Femur (tissue), 1 donor: ENCODE measurements at places on chromosomes 1 and 21.

- no peak for DNase-seq
Observed at GRCh38 chr1:94056171-94056570, 64.8 kb downstream of the ABCA4 start.

GRCh38 chr1:164769486-164770130, 210.6 kb downstream of the PBX1 start:
- DNase-seq: no peak

GRCh38 chr1:96533820-96534219, 187.8 kb upstream of the PTBP2 start:
- no peak for DNase-seq

DNA sequence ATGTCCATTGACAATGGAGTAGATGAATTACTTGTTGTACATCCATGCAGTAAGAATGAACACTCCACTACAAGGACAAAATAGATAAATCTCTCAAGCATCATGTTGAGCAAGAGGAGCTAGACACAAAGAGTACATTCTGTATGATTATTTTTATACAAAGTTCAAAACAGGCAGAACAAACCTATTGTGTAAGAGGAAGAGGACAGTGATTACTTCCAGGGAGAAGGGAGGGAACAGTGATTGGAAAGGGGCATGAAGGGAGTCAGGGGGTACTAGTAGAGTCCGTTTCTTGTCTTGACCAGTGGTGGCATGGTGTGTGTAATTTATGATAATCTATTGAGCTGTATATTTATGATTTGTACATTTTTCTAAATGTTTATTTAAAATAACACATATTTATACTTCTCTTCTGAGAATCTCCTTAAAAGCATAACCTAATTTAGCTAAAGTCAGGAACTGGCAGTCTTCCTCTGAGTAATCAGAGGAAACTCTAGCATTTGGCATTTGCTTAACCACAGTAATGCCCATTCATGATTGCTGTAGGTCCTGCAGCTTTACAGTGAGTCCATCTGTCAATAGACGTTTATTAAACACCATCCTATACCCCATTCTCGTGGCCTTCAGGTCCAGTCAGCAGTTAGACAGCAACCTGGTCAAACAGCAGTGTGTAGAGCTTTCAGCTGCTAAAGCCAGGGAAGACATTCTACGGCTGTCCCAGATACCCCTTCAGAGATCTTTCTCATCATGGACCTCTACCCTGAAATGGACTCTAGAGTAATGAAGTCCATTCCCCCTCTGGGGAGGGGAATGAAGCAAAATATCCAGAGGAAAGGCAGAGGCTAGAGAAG, 114.1 kb upstream of the GALNT2 start:
- no peak for DNase-seq

DNA sequence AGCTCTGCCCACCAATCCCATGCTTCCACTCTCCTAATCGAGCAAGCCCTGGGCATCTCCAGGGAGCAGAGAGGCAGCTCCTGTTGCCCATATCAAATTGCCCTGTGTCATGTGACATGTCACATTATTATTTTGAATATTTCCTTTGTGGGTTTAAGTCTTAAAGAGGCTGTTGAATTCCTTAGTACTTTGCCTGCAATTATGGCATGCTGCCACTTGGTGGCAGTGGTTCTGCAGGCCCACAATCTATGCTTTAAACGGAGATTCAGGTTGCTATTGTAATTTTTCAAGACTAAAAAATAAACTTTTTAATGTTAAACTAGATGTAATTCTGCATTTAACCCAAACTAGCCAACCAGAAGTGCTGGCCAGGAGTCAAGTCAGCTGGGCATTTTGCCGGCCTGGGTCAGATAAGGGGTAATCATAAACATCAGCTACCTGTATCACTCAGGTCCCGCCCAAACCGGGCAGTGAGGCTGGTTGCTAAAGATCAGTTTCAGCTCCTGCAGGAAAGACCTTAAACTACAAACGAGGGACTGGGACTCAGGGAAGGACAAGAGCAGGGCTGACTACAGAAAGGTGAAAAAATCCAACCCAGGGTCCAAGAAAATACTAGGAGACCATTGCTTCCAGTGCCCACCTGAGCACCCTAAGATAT, 37.3 kb upstream of the ARHGEF16 start:
- no peak for DNase-seq

DNA sequence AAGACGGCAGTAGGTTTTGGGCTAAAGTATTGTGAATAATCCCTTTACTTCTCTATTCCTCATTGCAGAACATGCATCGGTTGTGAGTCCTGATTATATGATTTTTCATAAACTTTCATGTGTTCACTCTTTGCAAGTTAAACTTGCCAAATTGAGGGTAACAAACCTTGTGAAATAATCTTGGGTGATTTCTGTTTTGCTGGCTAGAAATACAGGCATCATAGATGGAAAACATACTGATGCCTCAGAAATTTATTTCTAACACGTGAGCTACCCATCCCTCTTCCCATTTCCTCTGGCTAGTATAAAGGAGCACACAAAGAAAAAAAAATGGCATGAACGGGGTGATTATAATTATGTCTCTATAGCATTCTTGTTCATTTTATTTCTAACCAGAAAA, 39.6 kb downstream of the RGS5 start:
- DNase-seq: no peak

DNA sequence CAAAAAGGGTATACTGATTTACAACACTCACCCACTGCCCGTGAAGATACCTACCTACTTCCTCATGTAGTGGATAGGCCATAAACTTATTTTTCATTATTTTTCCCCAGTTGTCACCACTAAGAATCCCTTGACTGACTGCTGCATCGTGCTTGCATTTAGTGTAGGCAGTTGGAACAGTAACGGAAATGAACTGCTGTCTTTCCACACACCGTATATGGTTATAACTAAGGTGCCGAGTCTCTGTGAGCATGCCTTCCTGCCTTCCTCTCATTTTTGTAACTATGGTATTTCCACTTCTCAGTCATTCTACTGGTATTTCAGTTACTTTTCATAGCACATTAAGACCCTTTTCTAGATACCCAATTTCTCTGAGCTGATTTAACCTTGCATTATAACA, 36.4 kb downstream of the SLC35F3 start:
- no peak for DNase-seq

DNA sequence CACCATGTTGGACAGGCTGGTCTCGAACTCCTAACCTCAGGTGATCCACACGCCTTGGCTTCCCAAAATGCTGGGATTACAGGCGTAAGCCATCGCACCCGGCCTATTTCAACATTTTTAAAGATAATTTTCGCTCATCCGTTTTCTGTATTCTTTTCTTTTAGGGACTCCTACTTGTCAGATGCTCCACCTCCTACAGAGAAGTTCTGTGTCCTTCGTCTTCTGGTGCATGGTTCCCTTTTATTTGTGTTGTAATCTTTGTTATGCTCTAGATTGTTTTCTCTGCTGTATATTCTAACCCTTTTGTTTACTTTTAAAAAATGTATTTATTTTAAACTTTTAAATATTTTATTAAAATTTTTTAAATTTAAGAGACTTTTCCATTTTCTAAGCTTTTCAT, 28.4 kb downstream of the CLDN14 start:
- no peak for DNase-seq

DNA sequence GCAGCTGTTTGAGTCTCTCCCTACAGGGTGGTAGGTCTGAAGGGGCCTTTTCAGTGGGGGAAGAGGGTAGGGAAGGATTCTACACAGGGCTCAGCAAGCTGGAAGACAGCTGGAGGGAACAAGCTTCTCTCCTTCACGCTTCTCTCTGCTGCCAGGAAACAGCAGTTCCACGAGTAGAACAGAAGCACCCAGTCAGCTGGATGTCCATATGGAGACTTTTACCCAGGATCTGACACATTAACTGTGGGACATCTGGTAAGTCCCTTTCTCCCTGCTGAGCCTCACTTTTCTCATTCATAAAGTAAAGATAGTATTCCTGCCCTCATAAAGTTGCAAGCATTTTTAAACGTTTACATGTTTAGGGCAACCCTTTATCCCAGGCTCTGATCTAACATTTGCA, 280.3 kb downstream of the OMA1 start:
- DNase-seq: no peak

DNA sequence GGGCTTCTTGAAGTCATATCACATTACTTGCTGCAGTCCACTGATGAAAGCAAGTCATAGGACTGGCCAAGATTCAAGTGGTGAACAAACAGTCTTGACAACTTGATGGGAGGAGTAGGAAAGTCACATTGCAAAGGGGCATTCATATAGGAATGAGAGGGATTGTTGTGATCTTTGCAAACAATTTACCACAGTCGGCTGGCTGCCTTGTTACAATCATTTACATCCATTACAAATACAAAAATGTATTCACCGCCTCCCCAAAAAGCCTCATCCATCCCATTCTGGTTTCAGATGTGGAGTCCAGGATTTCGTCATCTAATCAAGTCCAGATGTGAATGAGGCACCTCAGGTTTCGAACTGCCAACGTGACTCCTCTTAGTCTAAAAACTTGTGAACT, 26.8 kb downstream of the GORAB start:
- DNase-seq: no peak

- DNase-seq: no peak
Observed at GRCh38 chr1:220028346-220028895, 17.9 kb downstream of the EPRS1 start.

DNA sequence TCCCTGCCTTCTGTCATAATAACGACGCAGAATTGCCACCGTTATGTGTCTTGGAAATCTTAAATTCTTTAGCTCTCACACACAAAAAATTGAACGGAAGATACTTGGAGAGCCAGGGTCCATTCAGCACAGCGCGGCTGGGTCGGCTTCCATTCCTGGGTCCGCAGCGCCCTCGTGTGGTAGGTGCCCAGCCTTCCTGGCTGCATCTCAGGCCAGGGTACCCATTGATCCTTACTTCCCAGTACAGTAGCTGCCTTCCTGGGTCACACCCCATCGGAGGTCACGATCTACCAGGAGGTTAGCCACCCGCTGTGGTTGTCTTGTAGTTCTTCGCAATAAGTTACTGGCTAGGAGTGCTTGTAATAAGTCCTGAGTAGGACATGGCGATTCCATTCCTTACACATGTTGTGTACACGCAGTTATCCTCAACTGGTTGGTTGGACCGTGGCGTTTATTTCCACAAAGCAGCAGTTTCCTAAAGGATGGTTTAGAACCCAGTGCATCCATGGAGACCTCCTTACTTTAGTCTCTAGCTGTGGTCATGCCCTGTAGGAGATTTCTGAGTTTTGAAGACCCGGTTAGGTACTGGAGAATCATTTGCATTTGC, 9.9 kb upstream of the MTARC1 start:
- peak; percentile 84 for DNase-seq

DNA sequence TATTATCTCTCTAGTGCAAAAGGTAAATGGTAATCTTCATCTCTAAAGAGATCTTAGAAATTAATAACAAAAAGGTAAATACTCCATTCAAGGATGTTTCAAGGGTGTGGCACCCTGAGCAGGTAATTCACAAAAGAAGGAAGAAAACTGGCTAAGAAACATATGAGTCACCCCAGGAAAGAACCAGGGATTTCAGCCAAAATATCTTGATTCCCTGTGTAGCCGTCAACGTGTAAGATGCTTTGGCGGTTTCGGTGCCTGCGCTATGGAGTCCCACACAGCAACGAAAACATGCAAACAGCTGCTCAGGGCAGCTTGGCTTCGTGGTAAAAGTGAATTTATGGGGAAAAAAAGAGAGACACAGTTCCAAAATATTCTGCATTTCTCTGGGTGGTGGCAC, 3.7 kb downstream of the ITGB2 start:
- DNase-seq: no peak

DNA sequence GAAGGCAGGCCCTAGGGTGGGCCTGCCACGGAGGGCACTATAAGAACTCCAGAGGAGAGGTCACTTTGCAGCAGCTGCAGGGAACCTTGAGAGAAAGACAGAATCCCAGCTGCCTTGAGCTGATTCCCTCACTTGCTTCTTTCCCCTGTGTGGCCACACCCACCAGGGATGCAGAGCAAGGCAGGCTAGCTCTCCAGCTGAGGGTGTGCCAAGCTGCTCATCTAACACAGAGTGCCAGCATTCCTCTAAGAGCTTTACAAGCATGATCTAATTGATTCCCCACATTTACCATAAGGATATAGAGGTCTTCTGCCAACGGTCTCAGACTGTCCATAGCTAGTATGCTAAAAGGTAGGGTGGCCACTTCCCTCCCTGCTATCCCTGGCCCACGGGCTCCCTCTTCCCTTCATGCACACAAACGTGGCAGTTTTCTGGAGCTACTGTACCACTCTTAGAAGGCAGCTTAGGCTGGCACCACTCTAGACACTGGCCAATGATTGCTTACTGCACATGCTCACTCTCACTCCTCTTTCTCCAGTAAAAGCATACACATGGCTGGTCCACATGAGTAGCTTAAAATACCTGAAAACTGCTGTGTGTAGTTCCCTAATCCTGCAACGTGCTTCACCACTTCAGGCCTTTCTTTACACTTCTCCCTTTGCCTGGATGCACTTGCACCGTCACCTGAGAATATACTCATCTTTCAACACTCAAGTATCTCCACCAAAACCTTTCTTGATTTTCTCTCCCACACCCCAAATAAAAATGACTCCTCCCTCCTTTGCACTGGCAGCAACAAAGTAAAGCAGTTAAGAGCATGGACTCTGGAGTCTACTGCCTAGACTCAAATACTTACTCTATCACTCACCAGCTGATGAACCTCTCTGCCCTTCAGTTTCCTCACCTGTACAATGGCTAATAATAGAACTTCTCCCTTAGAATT, 57.7 kb downstream of the DMAP1 start:
- peak; percentile 67 for DNase-seq

GRCh38 chr1:183598386-183598785, 8.1 kb upstream of the NCF2 start:
- DNase-seq: no peak

DNA sequence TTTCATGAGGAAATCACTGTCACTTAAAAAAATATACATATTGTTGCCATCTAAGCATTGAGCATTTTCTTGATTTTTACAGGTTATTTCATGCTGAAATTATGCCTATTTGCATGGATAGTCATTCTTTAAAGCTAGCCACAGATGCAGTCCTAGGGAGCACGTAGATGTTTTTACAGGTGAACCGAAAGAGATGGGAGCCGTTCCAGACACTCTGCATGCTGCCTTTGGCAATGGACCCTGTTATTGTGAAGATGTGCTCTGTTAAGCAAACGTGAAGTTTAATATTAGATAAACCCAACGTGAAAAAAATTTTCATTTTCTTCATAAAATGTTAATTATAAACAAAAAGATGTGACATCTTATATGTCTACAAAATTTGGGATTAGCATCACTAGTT, 7.1 kb downstream of the PROX1 start:
- DNase-seq: no peak

DNA sequence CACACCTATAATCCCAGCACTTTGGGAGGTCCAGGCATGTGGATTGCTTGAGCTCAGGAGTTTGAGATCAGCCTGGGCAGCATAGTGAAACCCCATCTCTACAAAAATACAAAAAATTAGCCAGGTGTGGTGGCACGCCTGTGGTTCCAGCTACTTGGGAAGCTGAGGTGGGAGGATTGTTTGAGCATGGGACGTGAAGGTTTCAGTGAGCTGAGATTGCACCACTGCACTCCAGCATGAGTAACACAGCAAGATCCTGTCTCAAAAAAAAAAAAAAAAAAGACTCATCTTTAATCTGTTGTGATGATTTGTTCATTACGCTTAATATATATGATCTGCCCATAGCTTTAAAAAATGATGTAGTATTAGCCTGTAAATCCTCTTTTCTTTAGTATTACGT, 44.0 kb downstream of the OR10J1 start:
- no peak for DNase-seq

GRCh38 chr1:222048094-222048595, 306.3 kb upstream of the DUSP10 start:
- no peak for DNase-seq
